ENCODE measurements at places on chromosomes 3 and 15. TPM values are rescaled to one million over a fixed set of nuclear protein-coding genes. Genes with fewer than 3 reads are reported as not detected.

GRCh38 chr3:114455432-114455831 is 161.6 kb downstream of the TIGIT start:
- no peak for DNase-seq

DNA sequence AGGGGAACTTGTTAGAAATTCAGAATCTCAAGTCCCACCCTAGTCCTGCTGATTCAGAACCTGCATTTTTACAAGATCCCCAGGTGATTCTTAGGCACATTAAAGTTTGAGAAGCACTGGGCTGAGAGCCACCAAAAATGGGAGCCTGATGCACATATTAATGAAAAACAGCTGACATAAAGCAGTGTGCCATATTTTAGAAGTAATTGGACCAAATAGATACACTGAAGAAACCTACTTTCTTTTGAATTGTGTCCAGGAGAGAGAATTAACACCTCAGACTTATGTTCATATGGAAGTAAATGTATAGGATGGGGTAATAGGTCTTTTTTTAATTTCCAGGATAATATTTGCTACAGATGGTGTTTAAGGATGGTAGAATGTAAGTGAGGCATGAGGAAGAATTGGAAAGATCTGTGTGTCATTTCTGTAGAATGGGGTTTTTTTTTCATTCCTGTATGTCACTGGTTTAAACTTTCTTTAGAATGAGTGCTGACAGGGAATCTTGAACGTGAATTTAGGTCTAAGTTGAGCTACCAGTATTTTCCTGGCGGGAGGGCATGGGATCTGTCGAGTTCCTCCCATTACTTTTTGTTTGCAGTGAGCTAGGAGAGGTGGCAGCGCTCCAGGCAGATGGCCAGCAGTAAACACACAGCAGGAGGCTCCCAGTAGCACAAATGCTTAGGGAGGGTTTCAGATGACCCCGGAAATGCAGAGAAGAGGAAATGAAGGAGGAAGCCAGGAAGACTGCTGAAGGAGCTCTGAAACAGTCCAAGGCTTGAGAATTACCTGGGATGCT is 185.6 kb downstream of the PLCL2 start:
- DNase-seq = no peak

The DRD3 gene
- total RNA-seq = not detected

The DNAH12 gene
- total RNA-seq = 0.29 TPM

- DNase-seq = no peak
Measured at GRCh38 chr3:36907911-36908646, 36.8 kb downstream of the TRANK1 start.

The PP2D1 gene
- not detected for total RNA-seq

The SLC28A1 gene
- total RNA-seq = not detected

DNA sequence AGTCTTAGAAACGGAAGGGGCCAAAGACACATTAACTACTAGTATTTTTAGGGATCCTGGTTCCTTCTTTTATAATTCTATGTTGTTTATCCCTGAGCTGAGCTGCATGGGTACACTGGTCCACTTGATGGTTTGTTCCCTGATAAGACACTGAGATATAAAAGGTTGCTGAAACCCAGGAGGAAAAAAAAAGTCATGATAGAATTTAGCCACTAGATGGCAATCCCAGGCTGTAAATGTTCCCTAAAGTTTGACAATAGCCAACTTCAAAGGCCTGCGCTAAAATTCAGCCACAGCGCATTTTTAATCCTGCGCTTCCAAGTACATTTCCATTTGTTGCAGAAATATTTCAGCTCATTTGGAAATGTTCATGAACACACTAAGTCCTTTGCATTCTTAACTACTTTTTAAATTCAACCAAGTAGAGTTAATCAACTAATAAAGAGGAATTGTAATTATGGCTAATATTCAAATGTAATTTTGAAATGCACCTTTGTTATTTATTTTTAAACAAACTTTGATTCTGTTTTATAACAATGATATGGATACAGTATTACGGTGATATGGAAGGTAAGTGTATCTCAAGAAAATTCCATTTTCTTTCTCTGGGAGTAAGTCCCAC is 249.3 kb upstream of the FEZF2 start:
- DNase-seq = no peak

DNA sequence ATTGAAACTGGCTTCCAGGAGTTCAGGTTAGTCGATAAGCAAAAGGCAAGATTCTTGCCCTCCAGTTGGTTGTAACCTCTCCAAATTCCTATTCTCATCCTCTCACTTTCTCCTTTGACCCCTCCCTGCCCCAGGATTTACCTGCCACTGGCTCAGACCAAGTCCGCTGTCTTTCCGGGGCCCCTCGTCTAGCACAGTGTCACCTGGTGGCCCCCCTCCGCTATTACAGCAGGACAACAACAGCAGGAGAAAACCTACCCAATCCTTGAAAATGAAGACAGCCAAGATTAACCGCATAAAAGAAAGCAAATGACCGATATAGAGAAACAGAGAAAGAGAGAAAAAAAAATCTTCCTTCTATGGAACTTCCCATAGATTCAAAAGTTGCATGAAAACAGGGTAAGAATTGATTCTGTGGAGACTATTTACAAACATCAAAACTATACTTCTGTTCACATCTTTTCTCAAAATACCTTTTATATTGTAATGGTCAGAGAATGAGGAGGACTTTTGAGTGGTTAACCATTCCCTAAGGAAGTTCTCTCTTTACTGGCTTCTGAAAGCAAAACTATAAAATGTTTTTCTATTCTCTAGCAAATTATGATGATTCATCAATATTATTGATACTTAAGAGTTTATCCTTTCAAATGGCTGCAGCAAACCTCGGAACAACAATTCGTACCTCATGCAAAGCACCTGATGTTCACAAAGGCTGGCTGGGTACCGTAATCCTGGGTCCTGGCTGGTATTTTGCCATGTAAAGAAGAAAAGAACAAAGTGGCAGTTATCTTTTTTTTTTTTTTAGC is 10.0 kb upstream of the ST8SIA2 start:
- DNase-seq = no peak

DNA sequence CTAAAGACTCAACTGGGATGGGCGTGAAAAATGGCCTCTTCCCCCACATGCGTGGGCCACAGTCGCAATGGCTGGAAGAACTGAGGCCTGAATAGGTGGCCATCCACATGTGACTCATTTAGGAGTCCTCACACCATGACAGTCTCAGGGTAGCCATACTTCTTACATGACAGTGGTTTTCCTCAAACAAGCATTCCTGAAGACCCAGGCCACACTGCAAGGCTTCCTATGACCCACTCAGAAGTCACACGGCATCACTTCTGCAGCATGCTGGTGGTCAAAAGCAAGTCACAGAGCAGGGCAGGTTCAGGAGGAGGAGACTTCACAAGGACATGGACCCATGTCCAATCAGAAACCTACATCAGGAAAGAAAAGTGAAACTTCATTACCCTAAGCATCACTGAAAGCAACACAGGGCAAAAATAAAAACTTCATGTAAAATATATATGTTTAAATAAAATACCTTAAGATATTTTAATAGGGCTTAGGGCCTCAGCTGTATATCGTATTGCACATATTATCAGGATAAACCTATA is 257.1 kb downstream of the OPA1 start:
- no peak for DNase-seq

GRCh38 chr15:66404122-66404521 is 17.4 kb downstream of the MAP2K1 start:
- DNase-seq = no peak

The CASR gene
- not detected for total RNA-seq

GRCh38 chr3:76897076-76897475 is 142.8 kb upstream of the ROBO2 start:
- no peak for DNase-seq

GRCh38 chr3:95280711-95281352 is 1218.0 kb downstream of the NSUN3 start:
- DNase-seq = no peak

DNA sequence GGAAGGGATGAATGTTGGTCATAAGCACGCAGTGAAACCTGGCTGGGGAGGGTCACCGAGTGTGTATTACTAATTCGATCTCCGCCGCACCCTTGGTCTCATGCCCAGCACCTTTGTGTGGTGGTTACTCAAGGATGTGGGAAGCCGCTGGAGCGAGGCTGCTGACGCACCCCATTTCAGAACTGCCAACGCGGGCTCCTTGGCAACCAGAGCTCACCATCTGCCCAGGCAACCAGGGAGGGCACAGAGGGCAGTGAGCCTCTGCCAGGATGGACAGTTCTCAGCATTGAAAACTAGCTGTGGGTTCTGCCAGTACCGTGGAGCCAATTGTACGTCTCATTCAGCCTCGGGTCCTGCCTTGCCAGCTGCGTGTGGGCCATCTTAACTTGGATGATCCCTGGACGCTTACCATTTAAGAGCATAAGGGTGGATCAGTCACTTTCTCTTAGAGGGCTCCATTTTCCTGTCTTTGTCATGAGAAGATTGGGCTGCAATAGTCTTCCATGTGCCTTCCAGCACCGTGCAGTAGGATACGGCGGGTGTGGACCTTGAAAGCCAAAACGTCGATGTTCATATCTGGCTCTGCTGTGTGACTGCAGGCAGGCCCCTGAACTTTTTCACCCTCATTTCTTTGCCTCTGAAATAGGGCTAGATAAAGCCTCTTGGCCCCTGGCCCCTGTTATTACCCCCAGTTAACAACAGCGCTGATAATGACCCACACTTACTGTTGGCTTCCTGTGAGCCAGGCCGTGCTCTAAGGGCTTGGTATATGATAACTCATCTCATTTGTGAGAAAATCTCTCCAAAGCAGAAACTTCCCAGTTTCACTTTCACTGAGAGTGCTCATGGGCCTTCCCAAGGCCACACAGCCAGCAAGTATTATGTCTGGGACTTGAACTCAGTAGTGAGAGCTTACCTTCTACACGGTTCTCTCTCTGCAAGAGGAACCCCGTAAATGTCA is 238.8 kb downstream of the OPA1 start:
- no peak for DNase-seq

The AMIGO3 gene
- 0.35 TPM for total RNA-seq

The GOLGA8S gene
- total RNA-seq = 0.32 TPM

GRCh38 chr3:133915685-133916658 is 20.3 kb upstream of the RAB6B start:
- no peak for DNase-seq

DNA sequence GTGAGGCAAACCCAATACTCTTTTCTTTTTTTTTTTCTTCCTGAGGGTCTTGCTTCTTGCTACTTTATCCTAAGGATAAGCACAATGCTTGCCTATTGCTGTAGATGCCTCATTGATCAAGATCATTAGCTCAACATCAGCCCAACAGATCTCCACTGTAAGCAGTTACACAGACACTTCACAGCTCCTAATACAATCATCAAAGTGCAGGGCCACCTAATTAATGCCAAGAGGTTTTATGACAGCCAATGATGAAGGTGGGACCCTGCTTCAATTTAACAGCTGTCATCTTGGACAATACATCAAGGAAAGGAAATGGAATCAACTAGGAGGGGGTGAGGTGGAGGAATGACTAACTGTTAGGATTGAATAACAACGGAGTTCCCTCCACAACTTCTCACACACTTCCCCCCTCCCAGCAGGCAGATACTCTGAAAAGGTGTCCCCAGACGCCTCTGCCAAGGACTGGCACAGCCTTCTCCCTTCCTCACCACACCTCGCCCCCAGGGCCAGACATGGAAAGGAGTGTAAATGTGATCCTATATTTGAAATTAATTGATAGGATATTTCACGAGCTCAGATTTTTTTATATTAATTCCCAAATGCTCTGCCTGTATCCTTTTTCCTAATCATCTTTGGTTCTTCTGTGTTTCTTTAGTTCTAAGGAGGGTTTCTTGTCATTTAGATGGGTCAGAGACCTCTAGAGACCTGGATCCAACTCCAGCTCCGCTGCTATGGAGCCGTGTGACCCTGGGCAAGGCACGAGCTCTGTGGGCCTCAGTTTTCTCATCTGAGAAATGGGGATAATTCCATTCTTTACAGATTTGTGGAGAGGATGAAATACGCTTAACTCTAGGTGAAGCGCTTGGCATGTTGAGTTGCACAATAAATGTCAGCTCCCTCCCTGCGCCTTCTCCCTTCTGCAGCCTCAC is 1.2 kb downstream of the DCLK3 start:
- DNase-seq = no peak

DNA sequence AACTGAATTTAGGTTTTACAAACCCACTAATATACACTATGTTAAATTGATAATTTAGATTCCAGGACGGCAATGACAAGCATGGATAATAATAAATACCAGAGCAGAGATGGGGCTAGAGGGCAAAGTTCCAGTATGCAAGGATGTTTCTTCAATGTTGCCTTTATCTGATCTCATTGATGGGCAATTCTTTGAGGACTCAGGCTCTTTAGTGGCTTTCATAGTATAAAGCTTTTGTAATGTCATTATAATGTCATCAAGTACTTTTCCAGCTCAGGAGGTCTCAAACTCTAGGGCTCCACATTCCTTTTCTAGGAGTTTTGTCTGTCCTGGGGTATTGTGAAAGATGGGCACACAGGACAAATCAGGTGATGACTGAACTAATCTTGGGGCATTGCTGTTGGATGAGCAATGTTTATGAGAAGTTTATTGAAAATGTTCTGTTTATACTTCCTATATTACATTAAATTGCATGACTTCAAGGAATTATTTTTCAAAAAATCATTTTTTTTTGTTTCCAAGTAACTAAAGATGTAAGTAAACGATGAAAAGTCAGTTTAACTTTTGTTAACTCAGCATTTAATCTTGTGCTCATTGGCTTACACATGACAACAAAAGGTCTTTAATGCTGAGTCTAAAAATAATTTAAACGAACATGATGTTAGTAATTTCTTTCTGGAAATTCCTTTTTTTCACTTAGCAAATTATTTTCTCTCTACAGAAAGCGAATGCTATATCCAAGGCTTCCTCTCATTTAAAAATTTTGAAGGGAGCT is 116.4 kb downstream of the OXSM start:
- no peak for DNase-seq

- no peak for DNase-seq
Measured at GRCh38 chr3:141401573-141402475, 33.5 kb downstream of the ZBTB38 start.

DNA sequence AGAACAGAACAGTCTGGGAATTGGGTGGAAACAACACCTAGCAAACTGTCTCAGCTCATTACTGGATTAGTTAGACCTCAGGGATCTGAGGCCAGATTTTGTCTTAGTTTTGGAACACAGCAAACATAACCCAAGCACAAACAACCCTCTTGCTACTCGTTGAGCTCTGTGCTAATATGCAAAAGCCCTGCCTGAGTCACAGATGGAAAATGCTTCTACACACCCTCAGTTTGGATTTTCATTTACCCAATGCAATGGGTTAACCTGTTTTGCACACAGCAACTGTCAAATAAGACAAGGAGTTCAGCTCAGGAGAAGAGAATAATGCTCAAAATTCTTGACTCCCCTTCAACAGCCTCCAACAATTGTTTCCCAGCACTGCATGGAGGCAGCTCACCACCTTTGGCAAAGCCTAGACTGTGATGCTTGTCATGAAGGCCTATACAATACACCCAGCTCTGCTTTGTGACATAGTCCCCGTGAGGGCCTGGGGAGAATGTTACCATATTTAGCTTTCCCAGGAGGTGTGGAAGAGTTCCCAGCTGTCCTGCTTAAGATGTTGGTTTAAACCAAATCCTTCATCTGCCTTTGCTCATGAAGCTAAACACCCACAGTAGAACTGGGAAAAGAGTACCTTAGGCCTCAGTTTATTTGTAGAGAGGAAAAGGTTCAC is 68.9 kb upstream of the MNS1 start:
- DNase-seq = no peak

The NTRK3 gene
- total RNA-seq = not detected
